Osteoblast (primary cell): ENCODE measurements at places on chromosomes 7 and 10.

- no peaks in the 10 kb centered on the region for H3K4me1 ChIP-seq
- DNase-seq, result no peak
- H3K4me3 ChIP-seq, result no peak overlapping the region
- H3K27me3 ChIP-seq, result no peaks in the 10 kb centered on the region
Observed at GRCh38 chr10:130177250-130177649, 41.1 kb downstream of the GLRX3 start.

GRCh38 chr7:42236976-42237810 is at the start of gene GLI3:
TSS of gene GLI3 (minus strand) at chr7:42237209. CDS start at chr7:42223253, 13,956 bp downstream.
- H3K4me1 ChIP-seq, result peaks cover 44% of the 10 kb centered on the region
- H3K27me3 ChIP-seq, result no peaks in the 10 kb centered on the region
- no peaks in the 10 kb centered on the region for H3K36me3 ChIP-seq
- DNase-seq, result peak; percentile 99
- H3K4me3 ChIP-seq, result peak within 1 kb of the TSS; percentile 92

GRCh38 chr10:3397231-3397630 is 224.6 kb upstream of the PITRM1 start:
- no peak overlapping the region for H3K27ac ChIP-seq
- peaks cover 14% of the 10 kb centered on the region for H3K4me1 ChIP-seq
- no peaks in the 10 kb centered on the region for H3K36me3 ChIP-seq
- H3K27me3 ChIP-seq, result peaks cover 52% of the 10 kb centered on the region
- peak; percentile 87 for DNase-seq

DNA sequence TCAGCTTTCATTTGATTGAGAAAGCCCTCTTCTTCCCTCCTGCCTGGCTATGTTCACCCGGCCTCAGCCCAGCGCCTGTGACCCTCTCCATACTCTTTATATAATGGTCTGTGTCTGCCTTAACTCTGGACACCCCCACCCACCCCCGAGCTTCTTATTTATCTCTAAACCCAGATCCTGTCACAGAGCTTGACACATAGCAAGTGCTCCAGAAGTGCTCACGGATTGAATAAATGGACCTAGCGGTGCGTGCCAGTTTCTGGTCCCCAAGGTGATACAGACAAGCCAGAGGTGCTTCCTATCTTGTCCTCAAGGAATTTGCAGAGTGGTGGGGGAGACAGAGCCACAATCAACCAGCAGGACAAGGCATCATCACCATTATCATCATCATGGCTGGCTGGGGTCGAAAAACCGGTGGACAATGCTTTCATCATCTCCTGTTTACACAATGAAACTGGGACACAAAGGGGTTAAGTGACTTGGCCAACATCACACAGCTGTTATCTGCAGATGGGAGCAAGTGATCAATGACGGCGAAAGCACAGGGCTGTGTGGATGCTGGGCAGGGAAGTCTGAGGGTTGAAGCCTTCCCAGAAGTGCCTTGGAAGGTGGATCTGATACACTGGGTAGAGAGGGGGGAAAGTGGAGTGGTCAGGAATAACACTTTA is 2.2 kb upstream of the LOXL4 start:
- no peak for DNase-seq
- peaks cover 33% of the 10 kb centered on the region for H3K4me1 ChIP-seq

- peak overlapping the region; percentile 97 for H3K27ac ChIP-seq
- H3K36me3 ChIP-seq, result no peaks in the 10 kb centered on the region
- DNase-seq, result no peak
Observed at GRCh38 chr7:158821171-158822031, 7.9 kb downstream of the ESYT2 start.

GRCh38 chr7:94697035-94697974 is 41.4 kb upstream of the SGCE start:
- DNase-seq, result peak; percentile 89
- H3K4me1 ChIP-seq, result peaks cover 25% of the 10 kb centered on the region
- peak overlapping the region; percentile 80 for H3K27ac ChIP-seq

GRCh38 chr7:128732521-128733277 is 6.5 kb upstream of the CALU start:
- H3K4me3 ChIP-seq, result no peak overlapping the region
- peaks cover 10% of the 10 kb centered on the region for H3K4me1 ChIP-seq
- no peaks in the 10 kb centered on the region for H3K27me3 ChIP-seq
- H3K36me3 ChIP-seq, result no peaks in the 10 kb centered on the region
- H3K27ac ChIP-seq, result no peak overlapping the region

DNA sequence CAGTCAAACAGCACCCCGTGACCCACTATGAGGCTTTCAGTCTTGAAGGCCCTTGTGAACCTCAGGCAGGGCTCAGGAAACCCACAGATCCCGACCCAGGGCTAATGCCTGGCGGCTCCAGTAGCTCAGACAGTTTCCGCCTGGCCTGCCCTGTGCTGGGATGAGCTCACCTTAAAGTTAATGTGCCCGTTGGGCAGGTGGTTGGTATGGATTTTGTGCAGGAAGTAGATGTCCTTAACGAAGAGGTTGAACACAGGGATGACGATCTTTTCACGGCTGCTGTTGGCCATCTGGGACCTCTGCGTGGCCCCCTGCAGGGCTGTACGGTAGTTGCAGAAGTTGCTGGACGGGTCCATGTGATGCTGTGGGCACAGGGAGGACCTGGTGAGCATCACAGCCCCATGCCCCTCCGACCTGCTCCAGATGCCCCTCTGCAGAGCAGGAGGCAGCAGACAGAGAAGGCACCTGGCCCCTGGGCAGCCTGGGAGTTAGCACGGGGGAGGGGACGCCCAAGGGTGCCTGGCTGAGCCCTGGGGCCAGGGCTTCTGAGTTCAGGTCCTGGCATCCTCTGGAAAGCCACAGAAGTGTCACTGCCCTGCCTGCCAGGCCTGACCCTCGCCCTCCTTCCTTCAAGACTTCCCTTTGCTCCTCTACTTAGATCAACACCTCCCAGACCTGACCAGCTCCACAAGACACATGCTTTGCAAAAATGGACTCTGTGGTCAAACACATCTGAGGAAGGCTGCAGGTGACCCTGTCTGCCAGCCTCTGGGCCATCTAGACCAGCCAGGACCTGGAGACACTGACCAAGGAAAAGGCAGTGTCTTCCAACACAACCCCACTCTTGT is 59.8 kb downstream of the CSGALNACT2 start:
- H3K4me1 ChIP-seq, result peaks cover 2% of the 10 kb centered on the region
- DNase-seq, result peak; percentile 95
- H3K27ac ChIP-seq, result no peak overlapping the region

DNA sequence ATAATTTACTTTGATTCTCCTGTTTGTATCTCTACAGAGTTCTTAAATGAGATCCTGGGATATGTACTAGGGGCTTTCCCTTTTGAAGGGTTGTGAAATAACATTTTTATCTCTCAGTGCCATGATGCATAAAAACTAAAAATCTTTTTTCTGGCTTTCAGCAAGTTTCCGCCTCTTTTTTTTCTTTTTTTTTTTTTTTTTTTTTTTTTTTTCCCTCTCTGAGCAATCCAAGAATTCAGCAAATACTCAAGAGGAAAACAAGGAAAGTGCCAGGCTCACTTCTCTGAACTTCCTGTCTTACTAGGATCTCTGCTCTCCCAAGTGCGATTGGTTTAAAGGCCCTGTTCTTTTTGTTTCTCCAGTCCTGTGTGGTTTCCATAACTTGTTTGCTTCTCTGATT is 79.9 kb downstream of the HYCC1 start:
- no peaks in the 10 kb centered on the region for H3K27me3 ChIP-seq
- H3K36me3 ChIP-seq, result no peaks in the 10 kb centered on the region
- peak overlapping the region; percentile 60 for H3K27ac ChIP-seq
- no peak overlapping the region for H3K4me3 ChIP-seq

- H3K27ac ChIP-seq, result peak overlapping the region; percentile 99
- peaks cover 37% of the 10 kb centered on the region for H3K4me1 ChIP-seq
- DNase-seq, result no peak
- H3K36me3 ChIP-seq, result no peaks in the 10 kb centered on the region
- H3K4me3 ChIP-seq, result peak overlapping the region; percentile 60
- no peaks in the 10 kb centered on the region for H3K27me3 ChIP-seq
Observed at GRCh38 chr10:125035588-125036295, 93.8 kb downstream of the ZRANB1 start.

GRCh38 chr7:70565721-70566370 is 566.1 kb upstream of the GALNT17 start:
- H3K4me1 ChIP-seq, result no peaks in the 10 kb centered on the region
- H3K4me3 ChIP-seq, result no peak overlapping the region
- H3K27ac ChIP-seq, result no peak overlapping the region
- DNase-seq, result no peak

- no peak overlapping the region for H3K4me3 ChIP-seq
- peaks cover 43% of the 10 kb centered on the region for H3K27me3 ChIP-seq
- no peaks in the 10 kb centered on the region for H3K36me3 ChIP-seq
- no peak for DNase-seq
- no peaks in the 10 kb centered on the region for H3K4me1 ChIP-seq
Observed at GRCh38 chr7:25881317-25882037, 270.5 kb upstream of the NFE2L3 start.

- no peaks in the 10 kb centered on the region for H3K27me3 ChIP-seq
- no peak overlapping the region for H3K4me3 ChIP-seq
- H3K4me1 ChIP-seq, result no peaks in the 10 kb centered on the region
- no peak for DNase-seq
Observed at GRCh38 chr10:57188846-57189245, 827.8 kb upstream of the ZWINT start.

GRCh38 chr7:116261904-116262303 is 51.6 kb downstream of the TES start:
- no peak for DNase-seq
- H3K27ac ChIP-seq, result no peak overlapping the region
- peaks cover 22% of the 10 kb centered on the region for H3K4me1 ChIP-seq
- H3K27me3 ChIP-seq, result no peaks in the 10 kb centered on the region
- no peaks in the 10 kb centered on the region for H3K36me3 ChIP-seq
- no peak overlapping the region for H3K4me3 ChIP-seq
